ENCODE measurements at places on chromosomes 3 and 15.

DNA sequence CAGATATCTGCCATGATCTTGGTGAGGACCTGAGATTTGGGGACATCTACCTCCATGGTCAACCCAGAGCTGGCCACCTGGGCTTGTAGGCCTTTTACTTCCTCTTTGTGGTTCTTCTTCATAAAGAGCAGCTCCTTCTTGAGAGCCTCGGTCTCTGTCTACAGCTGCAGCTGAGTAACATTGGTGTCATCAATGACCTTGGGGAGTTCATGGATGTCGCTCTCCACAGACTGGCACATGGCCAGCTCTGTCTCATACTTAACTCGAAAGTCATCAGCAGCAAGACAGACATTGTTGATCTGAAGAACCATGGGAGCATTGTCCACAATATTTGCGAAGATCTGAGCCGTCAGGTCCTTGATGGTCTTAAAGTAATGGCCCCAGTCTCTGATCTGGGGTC, 15.7 kb upstream of the RASA2 start:
- DNase-seq: no peak

- no peak for DNase-seq
Observed at GRCh38 chr3:104738271-104738670, 628.4 kb upstream of the ALCAM start.

- DNase-seq: no peak
Observed at GRCh38 chr3:124372775-124373174, 357.5 kb upstream of the UMPS start.

GRCh38 chr3:25463836-25464418, 35.9 kb downstream of the RARB start:
- no peak for DNase-seq

DNA sequence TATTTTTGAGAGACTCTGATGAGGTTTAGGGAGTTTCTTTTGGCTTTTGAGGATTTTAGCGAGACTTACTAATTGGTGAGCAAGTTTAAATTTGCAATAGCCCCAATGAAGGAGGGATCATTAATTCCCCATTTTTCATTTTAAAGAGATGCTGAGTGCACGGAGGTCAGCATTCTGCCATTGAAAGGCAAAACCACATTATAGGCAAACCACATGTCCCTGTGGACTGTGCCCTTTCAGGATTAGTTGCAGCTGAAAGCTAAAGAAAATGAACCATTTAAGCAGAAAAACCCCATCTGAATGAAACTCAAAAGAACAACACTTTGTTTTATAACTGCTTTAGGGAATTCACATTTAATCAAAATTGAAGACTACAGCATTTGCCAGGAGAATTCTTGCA, 246.5 kb downstream of the PDZRN3 start:
- DNase-seq: no peak

- DNase-seq: no peak
Observed at GRCh38 chr15:66099950-66100671, 153.4 kb downstream of the MEGF11 start.

DNA sequence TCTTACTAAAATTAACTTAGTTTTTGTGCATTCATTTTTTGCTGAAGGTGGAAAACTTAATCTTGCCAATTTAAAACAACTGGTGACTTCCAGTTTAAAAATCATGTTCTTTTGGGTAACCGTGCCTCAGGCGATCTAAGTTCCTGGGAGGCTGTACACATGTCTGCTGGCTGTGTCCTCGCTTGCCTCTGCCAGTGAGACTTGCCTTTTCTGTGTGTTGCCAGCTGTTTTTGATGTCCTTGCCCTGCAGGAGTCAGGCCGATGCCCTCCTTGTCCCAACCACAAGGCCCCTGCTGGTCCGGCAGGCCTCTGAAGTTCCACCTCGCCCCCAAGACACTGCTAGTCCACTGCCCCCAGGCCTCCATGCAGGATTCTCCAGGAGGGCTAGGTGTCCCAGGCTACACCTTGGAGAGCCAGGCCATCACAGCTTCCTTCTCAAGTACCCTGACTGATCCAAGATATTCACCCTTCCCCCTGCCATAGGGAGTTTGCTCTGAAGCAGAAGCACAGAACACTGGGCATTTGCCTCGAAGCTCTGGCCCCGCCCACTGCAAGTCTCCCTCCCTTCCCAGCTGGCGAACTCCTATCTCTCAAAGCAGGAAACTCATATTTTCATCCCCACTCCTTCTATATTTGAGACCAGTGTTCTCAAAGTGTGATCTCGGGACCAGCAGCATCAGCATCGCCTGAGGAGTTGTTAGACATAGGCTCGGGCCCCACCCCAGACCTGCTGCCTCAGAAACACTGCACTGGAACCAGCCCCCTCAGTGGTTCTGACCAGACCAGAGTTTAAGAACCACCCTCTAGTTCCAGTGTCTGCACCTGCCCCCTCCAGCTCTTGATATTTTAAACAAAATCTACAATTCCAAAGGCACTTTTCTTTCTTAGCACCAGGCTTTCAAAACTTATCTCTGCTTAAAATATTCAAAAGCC, 185.8 kb upstream of the UBE2E1 start:
- DNase-seq: no peak

GRCh38 chr3:13358643-13359042, 61.5 kb downstream of the NUP210 start:
- no peak for DNase-seq

DNA sequence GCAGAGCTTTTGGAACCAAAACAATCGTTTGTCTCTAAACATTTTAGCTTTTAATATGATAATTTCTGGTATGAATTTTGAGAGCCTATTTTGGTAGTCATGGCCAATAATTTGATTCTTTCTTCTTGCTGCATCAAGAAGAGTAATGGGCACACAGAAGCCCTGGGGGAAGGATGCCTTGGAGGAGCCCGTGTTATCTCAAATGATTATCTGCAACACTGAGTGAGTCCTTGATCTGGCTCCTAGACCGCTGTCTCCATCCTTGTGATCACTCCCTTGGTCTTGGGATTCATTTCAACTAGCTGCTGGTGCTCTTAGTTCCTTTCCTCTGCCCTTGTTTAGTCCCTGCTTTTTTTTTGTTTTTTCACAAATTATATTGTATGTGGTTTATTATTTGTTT, 77.9 kb upstream of the CCNL1 start:
- no peak for DNase-seq

- DNase-seq: peak; percentile 9
Observed at GRCh38 chr3:151499168-151499567, 38.3 kb upstream of the IGSF10 start.

- DNase-seq: no peak
Observed at GRCh38 chr3:64422932-64423331, 197.7 kb upstream of the PRICKLE2 start.

GRCh38 chr15:50736823-50737222, 28.7 kb downstream of the SPPL2A start:
- no peak for DNase-seq

GRCh38 chr3:183275418-183275817, 22.4 kb downstream of the B3GNT5 start:
- DNase-seq: no peak

DNA sequence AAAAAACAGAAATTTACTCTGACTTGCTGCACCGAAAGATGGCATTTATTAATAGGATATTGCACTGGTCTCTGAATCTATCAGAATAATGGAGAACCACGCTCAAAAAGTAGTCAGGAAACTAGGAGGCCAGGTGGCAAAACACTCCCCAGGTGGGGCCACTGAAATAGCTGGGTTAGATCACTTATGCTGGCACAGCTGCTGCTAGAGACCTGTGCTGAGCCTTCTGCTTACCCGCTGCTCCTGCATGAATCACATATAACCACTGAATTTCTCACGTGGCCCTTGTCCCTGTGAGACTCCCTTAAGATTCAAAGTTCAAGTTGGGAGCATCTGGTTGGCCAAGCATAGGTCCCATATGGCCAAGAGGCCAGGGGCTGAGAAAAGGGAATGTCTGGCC, 66.0 kb upstream of the OXTR start:
- DNase-seq: no peak

- no peak for DNase-seq
Observed at GRCh38 chr3:120420928-120421551, 29.8 kb downstream of the FSTL1 start.

DNA sequence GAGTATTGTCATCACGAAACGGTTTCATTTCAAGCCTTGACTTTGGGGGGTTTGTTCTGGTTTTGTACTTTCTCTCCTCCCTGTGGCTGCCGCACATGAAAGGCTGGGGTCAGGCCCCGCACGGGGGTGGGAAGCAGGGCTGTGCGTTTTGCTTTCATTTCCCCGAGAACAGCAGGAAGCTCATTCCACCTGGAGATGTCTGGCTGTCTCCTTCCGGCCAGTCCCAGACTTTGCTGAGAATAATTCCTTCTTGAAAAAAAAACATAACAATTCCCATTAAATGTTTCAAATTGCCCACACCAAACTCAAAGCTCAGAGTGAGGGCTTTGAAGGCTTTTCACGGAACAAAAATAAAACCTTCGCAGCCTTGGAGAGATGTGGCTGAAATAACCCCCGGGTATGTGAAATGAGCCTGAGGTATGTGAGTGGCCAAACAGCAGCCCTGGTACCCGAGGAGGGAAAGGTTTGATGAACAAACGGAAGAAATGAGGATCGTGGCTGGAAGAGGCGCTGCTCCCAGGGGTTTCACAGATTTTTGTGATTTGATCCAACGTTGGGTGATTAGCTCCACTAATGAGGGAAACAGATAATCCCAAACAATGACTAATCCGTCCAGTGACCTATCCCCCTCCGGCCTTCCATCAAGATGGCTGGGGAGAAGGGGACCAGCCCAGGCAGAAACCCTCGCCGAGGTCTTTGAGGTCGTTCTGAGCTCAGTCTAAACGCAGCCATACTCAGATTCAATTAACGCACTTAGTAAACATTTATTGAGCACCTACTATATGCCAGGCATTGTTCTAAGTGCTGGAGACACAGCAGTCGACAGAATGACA, 126.9 kb upstream of the MEF2A start:
- no peak for DNase-seq

DNA sequence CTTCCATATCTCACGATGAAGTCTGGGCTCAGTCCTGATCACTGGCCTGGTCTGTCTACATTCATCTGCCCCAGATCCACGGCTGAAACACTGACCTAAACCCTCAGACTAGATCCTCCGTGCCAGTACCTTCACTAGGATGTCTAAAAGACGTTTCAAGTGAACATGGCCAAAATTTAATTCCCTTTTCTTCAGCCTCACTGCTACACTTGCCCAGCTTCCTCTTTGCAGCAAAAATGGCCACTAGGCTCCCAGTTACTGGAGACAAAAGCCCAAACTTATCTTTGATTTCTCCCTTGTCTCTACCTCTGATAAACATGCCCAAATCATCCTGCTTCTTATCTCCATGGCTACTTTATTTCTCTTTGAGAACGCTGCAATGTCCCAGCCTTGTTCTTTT, 1.7 kb downstream of the RASSF1 start:
- DNase-seq: no peak

- no peak for DNase-seq
Observed at GRCh38 chr3:23459465-23459864, 256.3 kb downstream of the UBE2E2 start.

GRCh38 chr3:183260167-183260904, 7.3 kb downstream of the B3GNT5 start:
- DNase-seq: peak; percentile 56

DNA sequence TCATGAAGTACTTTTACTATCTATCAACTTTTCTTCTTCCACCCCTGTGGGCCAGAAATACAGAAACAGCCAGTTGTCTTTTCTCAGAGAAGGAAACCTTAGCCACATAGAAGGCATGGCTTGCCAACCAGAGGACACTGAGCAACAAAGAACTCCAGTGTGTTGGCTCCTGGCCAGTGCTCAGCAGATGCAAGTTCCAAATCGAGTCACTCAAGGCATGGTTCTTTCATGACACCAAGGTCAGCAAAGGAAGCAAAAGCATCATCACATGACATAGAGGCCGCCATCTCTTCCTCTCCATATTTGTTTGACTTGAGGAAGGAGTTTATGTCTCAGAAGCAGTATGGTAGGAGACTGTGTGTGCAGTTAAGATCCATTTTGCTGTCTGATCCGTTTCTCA, 92.2 kb downstream of the MYLK start:
- peak; percentile 30 for DNase-seq

GRCh38 chr3:87426918-87427317, 150.5 kb upstream of the POU1F1 start:
- DNase-seq: no peak

GRCh38 chr3:182979674-182980191, 605 bp downstream of the DCUN1D1 start:
- no peak for DNase-seq

DNA sequence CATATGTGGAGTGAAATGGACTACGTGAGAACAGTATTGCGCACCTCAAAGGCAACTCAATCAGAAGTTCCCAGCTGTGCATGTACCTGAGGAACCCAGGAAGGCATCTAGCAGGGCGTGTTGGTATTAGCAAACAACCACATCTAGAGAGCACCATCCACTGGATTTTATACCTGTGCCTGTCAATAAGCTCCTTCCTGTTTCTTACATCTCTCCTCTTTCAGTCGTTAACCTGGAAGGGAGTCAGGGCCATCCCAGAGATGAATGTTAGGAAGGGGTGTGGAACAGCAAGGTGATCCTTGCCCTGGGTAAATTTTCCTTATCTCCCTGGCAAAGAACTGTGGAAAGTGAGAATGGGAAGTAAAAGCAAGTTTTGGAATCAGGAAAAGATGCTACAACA, 29.6 kb upstream of the CHMP2B start:
- no peak for DNase-seq

- no peak for DNase-seq
Observed at GRCh38 chr3:87710511-87710910, 348.3 kb downstream of the CGGBP1 start.

- no peak for DNase-seq
Observed at GRCh38 chr15:66670762-66671580, 31.1 kb upstream of the SMAD6 start.

DNA sequence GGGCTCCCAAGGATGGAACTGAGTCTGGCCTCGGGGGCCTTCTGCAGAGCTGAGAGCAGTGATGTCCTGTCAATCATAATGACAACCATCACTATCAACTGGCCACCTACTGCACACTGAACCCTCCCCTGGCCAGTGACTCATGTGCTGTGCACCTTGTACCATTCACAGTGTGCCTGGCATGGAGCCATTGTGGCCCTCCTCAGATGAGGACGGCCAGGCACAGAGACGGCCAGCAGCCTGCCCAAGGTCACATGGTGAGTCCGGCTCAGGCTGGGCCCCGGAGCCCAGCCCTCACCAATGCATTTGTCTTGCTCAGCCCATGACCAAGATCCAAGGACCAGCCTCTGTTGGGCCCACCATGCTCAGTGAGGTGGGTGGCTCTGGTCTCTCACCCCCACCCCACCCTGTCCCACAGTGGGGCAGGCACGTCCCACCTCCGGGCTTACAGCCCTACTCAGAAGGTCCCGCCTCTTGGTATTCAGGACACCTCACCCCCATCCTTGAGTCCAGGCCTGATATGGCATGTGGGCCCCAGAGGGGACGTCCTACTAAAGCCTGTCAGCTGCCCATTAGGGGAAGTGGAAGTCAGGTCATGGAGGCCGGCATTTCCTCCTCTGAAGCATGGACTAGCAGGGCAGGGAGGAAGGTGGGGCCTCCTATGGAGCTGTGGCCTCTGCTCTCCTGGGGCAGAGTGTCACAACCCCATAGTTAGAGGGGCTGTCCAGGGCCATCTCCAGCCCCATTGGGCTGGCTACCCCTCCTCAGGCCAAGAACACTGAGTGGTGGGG, 35.9 kb upstream of the TMEM115 start:
- DNase-seq: no peak
